GOT3 (cell line): ENCODE measurements at places on chromosomes 1 and 21.

GRCh38 chr1:34746785-34747637, 7.8 kb upstream of the GJB5 start:
- no peak for DNase-seq

GRCh38 chr1:5813480-5813879, 178.7 kb downstream of the NPHP4 start:
- DNase-seq: no peak

- no peak for DNase-seq
These were observed 8.8 kb downstream of the RAB7B start for GRCh38 chr1:205994346-205994745.

GRCh38 chr1:34924759-34925555, 4.5 kb downstream of the DLGAP3 start:
- peak; percentile 17 for DNase-seq

- no peak for DNase-seq
These were observed 2.9 kb upstream of the SLC2A7 start for GRCh38 chr1:9028921-9029705.

GRCh38 chr1:74771913-74772515, 39.1 kb downstream of the TYW3 start:
- no peak for DNase-seq

- no peak for DNase-seq
These were observed 55.0 kb upstream of the ETV3 start for GRCh38 chr1:157193219-157193618.

GRCh38 chr1:119676571-119677206, 28.6 kb upstream of the ZNF697 start:
- no peak for DNase-seq

DNA sequence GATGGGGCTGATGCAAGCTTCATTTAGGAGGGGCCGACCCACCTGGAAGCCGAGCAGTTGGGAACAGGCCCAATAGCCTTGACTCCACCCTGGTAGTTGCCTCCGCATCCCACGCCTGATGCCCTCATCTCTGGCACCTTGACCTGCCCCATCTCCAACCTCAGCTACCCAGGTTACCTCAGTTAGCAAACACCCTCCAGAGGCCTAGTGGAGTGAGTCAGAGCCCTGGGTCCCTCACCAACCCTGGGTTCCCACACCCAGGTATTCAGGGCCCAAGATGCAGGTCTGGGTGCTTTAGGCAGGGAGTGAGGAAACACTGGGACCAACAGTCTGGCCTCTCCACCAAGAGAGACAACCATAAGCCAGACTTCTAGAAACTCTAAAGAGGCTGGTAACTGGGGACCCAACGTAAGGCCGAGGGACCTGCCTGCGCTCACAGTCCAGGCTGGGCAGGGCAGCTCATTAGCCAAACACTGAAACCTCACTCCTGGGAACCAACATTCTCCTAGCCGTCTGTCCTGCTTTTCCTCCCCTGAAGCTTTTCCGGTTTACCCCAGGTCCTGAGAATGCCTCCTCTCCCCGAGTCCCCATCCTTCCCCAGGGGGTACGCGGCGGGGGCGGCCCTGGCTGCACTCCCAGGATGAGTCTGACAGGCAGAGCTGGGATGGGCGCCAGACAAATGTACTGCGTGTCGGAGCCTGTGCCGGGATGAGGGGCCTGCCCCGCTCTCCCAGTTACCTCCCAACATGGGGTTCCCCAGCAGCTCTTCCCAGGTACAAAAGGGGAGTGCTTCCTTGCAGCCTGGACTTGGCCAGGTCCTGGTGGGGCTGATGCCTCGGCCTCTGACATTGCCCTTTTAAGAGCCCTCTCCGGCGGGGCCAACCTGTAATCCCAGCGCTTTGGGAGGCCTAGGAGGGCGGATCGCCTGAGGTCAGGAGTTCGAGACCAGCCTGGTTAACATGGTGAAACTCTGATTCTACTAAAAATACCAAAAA, 8.9 kb upstream of the CELSR2 start:
- peak; percentile 15 for DNase-seq

- DNase-seq: no peak
These were observed 19.2 kb upstream of the EPS8L3 start for GRCh38 chr1:109782927-109783326.

DNA sequence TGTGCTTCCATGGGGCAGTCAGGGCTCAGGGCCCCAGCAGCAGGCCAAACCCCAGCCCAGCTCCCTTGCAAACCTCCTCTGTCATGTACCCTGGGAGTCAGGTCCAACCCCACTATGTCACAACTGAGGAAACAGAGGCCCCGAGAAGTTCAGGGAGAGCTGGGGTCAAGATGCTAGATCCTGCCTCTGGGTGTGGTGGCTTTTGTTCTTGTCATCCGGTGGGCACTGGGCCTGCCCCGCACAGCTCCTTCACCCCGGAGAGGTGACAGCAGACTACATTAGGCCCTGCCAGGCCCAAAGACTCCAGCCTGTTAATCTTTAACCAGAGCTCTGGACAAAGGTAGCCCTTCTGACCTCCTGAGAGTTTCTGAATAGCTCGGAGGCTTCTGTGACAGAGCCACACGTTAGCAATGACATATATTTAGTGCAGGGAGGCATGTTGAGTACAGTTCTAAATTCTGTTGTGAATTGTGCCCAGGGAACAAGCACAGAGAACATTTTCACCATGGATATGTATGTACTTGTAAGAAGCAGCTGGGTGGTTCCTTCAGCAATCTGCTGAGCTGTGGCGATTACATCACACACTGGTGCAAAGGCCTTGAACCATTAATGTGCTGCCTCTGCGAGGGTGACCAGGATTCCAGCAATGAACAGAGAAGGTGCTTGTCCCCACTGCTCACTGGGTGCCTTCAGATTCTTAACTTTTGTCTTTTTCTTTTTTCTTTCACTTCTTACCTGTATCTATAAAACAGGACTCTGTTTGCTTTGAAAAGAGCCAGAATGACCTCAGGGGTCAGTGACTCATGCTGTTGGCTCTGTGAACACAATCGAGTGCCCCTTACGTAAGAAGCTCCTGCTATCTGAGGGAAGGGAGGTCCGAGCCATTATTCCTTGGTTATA, 102.8 kb downstream of the RHOU start:
- no peak for DNase-seq

DNA sequence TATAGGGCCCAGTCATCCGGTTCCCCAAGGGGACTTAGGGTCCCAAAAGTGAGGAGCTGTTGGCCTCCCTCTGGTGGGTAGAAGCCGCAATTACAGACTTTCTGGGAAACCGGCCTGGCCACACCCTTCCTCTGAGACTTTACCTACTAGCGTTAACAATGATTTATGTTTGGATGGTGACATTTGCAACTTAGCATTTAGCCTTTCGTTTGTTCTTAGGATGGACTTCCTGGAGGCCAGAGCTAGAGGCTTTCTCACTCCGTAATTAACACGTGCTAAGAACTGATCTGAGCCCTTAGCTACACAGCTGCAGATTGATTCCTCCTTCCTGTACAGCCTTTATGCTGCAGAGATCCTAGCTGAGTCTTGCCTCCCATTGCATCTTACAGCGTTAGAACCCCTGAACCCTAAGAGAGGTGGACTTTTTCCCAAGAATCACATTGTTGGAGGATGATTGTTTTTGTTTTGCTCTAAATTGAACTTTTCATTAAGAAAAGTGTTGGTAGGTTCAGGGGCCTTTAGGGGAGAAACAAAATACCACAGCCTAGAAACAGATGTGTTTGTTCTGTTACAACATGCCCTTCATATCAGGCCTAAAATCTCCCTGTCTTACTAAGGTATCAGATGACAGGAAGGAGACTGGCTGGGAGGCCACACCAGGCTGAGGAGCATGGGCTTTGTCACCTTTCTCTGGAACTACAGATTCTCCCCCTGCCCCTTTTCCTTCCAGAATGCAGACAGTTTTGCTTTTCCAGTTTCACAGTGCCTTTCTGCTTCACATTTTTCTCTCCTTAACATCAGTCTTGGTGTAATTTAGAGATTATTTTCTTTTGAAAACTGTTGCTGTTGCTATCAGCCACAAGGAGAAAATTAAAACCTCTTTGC, 1.9 kb downstream of the S100A11 start:
- peak; percentile 43 for DNase-seq

DNA sequence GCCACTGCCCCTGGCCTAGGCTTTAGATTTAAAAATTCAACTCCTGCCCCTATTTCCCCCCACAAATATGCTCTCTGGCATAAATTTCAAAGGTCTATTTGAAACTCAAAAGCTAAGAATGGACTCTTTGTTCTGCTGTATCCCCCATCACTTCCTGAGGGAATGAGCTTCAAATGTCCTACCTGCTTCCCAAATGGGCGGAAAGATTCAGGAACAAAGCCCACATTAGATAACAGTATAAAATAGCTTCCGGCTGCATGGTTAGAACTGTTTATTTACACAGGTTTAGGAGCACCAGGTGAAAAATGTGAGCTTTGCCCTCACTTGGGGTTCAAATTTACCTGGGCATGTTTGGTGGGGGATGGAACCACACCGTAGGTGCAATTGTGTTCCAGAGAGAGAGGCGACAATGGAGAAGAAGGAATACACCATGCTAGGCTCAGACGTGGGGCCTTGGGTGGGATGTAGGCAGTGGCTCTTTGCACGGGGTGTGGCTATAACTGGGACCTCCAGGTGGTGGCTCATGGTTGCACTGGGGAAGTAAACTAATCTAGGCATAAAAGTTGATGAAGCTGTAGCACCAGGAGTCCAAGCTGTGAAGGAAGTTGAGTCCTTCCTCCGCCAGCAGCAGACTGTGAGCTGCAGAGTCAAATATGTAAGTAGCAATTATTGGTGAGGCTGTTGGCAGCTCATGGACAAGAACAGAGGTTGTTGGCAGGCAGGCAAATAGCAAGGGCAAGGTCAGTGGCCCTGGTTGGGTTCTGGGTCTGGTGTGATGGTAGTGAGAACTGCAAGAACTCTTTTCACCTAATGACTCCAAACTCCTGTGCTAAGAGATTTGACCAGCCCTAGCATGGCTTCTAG, 41.5 kb upstream of the SRSF10 start:
- no peak for DNase-seq

- DNase-seq: no peak
These were observed 134.7 kb downstream of the KAZN start for GRCh38 chr1:14733048-14733778.

DNA sequence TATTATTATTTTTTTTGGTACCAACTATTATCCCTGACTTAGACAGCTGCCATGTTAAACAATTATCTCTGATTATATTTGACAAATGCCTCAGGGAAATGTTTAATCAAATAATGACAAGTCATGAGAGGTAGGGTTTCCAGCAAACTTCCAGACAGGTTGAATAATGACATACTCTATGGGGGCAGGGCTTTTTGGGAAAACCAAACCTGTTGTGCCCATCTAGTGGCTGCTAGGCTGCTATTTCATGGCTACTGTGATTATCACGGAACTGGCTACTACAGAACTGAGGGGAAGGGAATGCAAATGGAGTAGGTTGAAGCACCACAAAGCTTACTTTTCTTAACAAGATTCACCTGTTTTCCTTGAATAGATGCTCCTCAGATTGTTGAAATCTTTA, 77.6 kb downstream of the DUSP10 start:
- no peak for DNase-seq

DNA sequence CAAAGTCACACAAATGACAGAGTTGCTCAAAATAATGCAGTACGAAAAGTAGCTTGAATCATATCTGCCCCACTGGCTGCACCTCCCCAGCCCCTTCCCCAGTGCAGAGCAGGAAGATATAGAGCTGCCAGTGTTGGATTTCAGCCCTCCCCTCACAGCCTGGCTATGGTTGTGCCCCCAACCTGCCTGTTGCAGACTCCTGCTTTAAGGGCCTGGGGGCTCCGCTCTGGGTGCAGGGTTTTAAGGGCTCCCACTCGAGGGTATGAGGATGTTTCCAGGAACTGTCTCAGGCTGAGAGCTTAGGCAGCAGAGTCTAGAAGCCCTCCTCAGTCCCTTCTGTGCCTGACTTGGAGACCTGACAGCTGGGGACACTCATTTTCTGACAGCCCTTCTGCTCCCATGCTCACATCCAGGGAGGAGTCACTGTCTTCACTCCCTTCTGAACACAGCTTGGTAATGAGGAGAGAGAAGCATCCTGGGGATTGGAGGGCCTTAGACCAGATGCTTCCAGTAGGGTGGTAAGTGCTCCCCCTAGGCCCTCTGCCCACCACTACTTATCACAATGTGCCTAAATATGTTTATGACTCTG, 4.6 kb downstream of the S100A9 start:
- no peak for DNase-seq

DNA sequence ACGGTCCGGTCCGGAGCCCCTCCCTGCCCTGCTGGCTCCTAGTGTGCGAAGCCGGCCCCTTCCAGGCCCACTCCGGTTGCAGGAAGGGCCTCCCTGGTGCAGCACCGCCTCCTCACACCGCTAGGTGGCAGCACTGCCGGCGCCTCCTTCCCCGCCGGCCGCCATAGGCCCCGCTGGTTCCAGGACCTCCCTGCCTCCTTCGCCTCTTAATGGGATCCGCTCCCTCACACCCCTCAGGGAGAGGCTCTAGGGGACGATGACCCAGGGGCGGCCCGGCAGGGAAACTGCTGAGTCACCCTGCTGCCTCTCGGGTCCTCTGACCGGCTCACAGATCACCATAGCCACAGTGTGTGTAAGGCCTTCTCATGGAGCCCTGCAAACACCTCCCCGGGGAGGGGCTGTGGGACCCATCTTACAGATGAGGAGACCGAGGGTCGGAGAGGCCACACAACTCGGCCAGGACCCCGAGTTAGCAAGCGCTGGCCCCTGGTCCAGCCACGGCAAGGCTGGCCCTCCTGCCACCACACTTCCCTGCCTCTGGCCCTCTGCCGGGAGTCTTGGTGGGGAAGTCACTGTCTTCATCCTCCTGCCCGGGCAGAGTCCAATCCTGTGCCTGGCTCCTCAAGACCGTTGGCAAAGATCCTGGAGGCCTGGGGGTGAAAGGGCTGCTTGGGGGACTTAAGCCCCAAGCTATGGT, 1.6 kb upstream of the AJAP1 start:
- no peak for DNase-seq

GRCh38 chr1:36775716-36776115, 258.6 kb downstream of the GRIK3 start:
- no peak for DNase-seq

DNA sequence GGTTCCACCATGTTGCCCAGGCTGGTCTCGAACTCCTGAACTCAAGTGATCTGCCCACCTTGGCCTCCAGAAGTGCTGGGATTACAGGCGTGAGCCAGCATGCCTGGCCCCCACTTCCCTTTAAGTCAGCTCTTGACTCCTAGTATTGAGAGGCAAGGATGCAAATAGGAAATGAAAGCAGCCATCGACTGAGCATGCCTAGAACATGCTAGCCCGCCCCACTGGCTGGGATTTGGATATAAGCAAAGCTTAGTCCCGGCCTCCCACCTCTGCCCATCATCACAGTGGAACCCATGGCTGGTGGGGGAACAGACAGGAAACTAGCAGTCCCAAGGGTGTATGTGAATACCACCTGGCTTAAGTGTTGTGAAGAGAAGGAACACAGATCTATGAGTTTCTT, 10.5 kb downstream of the C1orf167 start:
- DNase-seq: no peak

- no peak for DNase-seq
These were observed 76.7 kb downstream of the SSBP3 start for GRCh38 chr1:54329312-54330003.
